Right ventricle myocardium inferior (tissue), 1 donor: ENCODE measurements at places on chromosomes 13 and 19.

- no peak for DNase-seq
Measured at GRCh38 chr13:95530178-95530577, 22.3 kb upstream of the CLDN10 start.

DNA sequence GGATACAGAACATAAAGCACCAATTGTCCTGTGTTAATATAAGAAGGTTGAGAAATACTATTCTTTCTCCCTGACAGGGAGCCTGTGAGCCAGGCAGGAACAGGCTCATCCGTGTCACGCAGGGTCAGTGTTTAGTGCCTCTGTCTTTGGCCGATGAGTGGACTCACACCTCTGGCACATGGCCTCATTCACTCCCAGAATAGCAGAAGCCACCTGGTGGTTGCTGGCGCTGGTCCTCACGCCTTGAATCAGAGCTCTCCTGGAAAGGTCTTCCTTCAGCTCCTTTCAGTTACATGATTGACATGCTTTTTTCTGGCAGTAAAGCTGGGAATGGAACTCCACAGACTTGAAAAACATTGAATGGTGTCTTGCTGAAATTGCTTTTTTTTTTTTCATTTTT is 28.1 kb upstream of the SIAH3 start:
- DNase-seq: peak; percentile 77

GRCh38 chr19:3367628-3368440 is 1.5 kb downstream of the NFIC start:
- DNase-seq: peak; percentile 62

- DNase-seq: no peak
Measured at GRCh38 chr19:13429563-13429962, 76.7 kb downstream of the CACNA1A start.

DNA sequence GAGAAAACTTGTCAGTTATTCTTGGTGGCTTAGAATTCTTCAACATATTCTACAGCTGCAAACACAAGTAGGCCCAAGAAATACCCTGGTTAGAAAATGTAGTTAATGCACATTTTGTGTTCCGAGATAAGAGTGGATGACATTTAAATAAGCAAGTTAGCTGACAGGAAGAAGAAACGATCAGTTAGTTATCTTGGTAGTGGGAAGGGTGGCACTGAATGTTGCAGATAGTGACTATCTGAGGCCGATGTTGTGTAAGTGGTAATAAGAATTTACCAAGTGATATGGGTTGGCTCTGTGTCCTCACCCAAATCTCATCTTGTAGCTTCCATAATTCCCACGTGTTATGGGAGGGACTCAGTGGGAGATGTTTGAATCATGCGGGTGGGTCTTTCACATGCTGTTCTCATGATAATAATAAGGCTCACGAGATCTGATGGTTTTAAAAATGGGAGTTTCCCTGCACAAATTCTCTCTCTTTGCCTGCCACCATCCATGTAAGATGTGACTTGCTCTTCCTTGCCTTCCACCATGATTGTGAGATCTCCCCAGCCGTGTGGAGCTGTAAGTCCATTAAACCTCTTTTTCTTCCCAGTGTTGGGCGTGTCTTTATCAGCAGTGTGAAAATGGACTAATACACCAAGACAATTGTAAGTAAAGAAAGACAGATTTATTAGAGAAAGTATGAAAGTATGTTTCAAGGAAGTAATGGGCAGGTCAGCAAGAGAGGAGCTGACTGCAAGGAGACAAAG is 10.9 kb upstream of the AKAP11 start:
- DNase-seq: no peak

GRCh38 chr13:32549788-32550187 is 11.2 kb upstream of the N4BP2L2 start:
- no peak for DNase-seq

DNA sequence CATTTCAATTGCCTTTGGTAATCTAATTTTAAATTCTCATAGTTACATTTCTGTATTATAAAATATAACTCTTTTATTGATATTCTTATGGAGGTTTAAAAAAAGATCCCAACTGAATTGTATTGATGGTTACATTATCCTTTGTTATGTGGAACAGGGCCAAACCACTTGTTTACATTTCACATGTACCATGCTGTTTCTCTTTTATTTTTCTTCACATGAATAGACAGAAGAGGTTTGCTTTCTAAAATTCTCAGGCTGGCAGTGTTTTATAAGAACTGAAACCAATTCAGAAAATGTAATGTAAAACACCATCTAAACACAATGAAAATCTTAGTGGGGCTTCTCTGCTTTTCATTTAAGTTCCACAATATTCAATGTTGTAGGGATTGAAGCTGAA is 122.5 kb downstream of the GPC5 start:
- DNase-seq: no peak

- DNase-seq: no peak
Measured at GRCh38 chr13:110245416-110245899, 61.5 kb downstream of the COL4A1 start.
